ENCODE measurements at places on chromosomes 2 and 18. TPM values are rescaled to one million over a fixed set of nuclear protein-coding genes. Genes with fewer than 3 reads are reported as not detected.
A peak's percentile ranks its signal among the peaks of the same experiment; 100 is the strongest.

GRCh38 chr2:219099329-219099728, 38.6 kb upstream of the IHH start:
- no peak for DNase-seq

DNA sequence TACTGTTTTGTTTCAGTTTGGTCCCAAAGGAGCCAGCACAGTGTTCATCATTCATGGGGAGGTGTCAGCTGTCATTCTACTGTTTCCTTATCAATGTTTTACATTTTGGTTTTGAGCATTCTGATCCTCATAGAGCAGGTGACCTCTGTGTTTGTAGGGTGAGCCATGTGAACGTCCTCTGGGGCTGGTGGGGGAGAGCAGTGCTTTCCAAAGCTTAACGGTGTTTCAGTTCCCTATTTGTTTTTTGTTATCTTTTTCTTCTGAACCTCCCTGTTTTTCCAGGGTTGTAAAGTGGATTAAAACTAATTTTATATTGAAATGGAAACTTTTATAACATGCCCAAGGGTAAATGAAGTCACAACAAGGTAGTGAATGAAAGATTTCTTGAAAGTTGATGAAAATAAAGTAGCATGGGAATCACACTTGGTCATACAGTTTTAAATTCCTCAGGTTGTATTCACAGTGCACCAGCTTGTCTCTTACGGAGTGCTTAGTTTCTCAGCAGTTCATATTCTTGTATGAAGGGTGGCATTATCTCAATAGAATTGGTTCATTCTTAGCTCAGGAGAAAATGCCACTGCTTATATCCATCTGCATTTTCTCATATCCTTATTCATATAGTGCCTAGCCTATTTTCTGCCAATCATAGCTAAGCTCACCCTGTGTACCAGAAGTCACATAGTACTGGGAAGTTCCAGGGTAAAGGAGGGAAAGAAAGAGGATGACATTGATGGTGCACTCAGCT, 54.5 kb downstream of the MAP4K4 start:
- DNase-seq: no peak

The PAIP2B gene
- 8.0 TPM for total RNA-seq

GRCh38 chr2:192011196-192011595, 164.3 kb upstream of the CAVIN2 start:
- DNase-seq: no peak

DNA sequence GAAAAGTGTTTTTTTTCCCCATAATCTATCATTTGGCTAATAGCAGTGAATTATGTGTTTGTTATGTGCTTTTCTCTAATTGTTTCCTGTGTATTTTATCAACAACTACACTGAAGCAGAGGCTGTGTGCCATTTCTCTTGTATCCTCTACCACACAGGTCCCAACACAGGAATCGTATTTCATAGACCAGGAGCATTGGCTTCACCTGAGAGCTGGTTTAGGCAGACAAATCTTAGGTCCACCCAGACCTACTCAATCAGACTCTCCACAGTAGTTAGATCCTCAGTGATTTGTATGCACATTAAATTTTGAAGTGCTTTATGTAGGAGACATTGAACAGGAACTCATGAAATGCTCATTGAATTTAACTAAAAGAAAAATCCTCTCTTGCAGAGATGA, 109.2 kb downstream of the FSHR start:
- DNase-seq: no peak

The SPDYA gene
- 1.1 TPM for total RNA-seq

DNA sequence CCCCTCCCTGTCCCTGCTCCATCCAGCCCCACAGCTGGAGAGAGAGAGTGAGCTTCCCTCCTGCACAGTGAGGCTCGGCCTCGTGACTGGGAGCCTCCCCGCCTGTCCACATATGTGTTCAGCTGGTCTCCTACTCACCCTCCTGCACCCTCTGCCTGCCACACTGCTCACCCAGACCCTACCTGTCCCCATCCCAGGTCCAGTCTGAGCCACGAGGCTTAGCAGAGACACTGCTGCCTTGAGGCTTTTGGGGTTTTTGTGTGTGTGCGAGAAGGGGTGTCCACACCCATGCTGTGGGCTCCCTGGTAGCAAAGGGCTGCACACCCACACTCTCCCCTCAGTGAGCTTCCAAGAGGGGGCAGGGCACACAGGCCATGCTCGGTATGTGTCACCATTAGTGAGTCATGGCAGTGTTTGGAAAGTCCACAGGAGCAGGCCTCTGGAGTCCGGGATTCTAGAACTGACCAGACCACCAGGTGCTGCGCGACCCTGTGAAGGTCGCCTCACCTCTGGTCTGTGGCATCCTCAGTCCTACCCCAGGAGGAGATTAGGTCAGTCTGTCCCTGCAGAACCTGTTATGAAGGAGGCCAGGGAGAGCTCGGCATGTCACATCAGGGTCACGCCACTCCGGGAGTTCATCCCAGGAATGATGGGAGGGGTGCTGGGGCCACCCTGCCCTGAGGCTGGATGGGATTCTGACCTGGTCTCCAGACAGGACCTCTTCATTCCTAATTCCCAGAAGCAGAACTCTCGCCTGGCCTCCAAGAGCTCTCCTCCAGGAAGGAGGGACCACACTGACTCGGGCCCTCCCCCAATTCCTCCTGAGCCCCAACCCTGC, 39.9 kb upstream of the SMAD7 start:
- no peak for DNase-seq

GRCh38 chr2:159188449-159188848, 98.1 kb downstream of the WDSUB1 start:
- DNase-seq: no peak

DNA sequence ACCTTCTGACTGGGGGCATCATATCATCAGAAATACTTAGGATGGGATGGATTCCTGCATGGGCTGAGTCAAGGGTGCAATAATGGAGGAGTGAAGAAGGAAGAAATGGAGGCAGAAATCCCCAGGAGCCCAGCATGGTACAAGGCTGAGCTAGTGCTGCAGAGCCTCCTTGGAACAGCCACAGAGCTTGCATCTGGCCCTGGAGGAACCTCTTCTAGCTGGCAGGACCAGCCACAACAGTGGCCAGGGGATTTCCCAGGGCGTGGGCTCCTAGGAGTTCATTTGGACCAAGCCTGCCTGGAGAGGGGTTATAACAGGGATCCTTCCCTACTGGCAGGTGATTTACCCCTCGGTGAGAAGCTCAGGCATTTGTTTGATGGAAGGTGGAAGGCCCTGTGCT, 4.7 kb upstream of the IL37 start:
- DNase-seq: no peak

DNA sequence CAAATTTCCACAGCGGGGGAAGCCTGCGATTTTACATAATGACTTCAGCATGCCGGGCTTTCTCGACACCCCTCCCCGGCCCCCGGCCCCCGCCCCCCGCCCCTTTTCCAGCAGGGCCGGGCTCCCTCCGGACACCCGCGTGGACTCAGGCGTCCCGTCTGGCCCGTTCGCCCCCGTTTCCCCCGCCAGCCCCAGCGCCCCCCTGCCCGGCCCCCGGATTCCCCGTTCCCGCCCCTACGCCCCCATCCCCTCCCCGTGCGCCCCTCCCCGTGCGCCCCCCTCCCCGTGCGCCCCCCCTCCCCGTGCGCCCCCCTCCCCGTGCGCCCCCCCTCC, 456 bp upstream of the NFATC1 start:
- no peak for DNase-seq

DNA sequence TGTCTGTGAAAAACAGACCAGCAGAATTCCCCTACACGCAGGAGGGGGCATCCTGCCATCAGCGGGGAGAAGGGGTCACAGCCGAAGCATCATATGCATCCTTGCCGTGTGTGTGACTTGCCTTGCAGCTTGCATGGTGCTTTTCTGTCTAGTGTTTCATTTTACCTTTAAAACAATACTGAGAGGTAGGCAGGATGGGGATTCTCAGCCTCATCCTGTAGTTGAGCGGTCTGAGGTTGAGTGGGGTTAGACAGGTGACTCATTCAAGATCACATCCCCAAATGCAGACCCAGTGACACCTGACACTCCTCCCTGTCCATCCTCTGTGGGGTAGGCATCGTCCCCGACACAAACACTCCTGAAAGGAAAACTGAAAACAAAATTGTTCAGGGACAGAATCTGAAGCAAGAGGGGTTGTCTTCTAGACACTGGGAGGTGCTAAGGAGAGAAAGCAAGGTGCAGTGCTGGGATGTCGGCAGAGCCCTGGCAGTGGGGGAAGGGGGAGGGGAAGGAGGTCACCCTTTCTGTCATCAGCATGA, 7.9 kb downstream of the ARL4C start:
- no peak for DNase-seq

DNA sequence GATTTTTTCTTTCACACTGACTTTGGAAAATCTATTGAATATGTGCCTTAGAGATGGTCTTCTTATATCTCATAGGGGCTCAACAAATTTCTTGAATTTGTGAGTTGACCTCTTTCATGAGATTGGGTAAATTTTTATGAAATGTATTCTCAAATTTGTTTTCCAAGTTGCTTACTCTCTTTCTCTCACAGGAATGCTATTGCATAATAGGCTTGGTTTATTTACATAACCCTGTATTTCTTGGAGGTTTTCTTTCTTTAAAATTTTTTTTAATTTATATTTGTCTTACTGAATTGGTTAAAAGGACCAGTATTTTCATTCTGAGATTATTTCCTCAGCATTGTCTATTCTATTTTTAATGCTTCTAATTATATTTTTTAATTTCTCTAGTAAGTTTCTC, 917.1 kb downstream of the DPP10 start:
- DNase-seq: no peak

DNA sequence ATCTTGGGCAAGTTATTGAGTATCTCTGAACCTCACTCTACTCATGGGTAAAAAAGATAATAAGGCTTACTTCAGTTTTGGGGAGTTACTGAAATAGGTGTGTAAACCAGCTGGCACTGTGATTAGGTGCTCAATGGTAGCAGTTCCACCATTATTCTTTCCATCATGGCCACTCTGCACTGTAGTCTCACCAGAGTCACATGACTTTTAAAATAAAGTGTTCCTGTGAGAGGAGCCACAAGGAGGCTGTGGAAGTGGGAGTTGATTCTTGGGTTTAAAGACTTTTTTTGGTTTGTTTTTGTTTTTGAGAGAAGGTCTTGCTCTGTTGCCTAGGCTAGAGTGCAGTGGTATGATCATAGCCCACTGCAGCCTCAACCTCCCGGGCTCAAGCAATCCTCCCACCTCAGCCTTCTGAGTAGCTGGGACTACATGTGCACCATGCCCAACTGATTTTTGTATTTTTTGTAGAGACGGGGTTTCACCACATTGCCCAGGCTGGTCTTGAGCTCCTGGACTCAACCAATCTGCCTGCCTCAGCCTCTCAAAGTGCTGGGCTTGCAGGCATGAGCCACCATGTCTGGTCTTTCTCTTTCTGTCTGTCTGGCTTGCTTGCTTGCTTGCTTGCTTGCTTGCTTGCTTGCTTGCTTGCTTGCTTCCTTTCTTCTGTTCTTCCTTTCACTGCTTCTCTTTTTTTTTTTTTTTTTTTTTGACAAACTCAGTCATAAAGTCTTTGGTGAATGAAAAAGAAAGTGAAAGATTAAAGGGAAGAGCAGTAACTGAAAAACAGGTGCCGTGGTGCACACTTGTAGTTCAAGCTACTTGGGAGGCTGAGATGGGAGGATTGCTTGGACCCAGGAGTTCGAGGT, 21.2 kb upstream of the ACVR1 start:
- no peak for DNase-seq

The OXER1 gene
- total RNA-seq: 1.3 TPM

The SEPTIN10 gene
- total RNA-seq: 69.8 TPM

The PUM2 gene
- total RNA-seq: 119 TPM

- peak; percentile 72 for DNase-seq
Measured at GRCh38 chr18:25503567-25504081, 151.7 kb upstream of the ZNF521 start.

The SPOPL gene
- total RNA-seq: 38.0 TPM

GRCh38 chr2:85861180-85861579, 27.6 kb downstream of the ST3GAL5 start:
- DNase-seq: no peak

The RFTN2 gene
- total RNA-seq: 2.2 TPM

The LBX2 gene
- 0.99 TPM for total RNA-seq

DNA sequence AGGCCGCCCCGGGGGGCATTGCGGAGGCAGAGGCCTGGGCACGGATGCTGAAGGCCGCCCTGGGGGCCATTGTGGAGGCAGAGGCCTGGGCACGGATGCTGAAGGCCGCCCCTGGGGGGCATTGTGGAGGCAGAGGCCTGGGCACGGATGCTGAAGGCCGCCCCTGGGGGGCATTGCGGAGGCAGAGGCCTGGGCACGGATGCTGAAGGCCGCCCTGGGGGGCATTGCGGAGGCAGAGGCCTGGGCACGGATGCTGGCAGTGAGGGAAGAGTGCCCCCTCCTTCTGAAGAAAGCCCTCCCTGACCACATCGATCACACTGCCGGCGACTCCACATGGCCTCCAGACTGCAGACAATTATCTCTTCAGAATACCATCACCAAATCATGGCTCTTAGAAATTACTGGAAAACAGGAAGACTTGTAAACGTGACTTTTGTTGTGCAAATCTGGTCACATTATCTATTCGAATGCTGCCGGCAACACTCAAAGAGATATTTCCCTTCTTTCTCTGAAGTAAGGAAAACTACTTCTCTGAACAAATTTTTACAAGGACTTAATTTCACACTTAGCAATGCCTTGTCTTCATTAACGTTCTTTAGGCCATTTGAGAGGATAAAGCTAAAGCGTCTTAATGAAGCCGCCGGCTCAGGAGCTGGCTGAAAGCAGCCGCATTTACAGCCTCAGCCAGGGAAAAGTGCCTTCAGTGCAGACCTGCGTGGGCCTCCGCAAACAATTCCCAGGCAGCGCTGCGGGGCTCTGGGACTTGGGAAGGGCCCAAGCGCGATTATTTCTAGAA, 18.1 kb upstream of the SNTG2 start:
- no peak for DNase-seq

DNA sequence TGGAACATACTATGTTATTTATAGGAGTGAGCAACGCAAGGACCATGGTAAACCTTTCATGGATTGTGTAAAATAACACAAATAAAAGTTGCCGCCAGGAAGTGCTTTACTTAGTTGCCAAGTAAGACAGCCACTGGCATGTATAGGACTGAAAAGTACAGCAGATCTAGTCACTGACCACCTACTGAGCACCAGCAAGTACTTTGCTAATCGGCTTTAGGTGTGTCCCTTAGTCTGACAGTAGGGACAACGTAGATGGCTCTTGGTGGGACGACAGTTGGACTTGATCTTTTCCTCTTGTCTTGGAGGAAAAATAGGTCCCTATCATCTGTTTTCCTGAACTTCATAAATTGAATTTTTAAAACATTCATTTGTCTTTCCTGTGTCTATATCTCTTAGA, 13.6 kb upstream of the CXXC1 start:
- DNase-seq: no peak

DNA sequence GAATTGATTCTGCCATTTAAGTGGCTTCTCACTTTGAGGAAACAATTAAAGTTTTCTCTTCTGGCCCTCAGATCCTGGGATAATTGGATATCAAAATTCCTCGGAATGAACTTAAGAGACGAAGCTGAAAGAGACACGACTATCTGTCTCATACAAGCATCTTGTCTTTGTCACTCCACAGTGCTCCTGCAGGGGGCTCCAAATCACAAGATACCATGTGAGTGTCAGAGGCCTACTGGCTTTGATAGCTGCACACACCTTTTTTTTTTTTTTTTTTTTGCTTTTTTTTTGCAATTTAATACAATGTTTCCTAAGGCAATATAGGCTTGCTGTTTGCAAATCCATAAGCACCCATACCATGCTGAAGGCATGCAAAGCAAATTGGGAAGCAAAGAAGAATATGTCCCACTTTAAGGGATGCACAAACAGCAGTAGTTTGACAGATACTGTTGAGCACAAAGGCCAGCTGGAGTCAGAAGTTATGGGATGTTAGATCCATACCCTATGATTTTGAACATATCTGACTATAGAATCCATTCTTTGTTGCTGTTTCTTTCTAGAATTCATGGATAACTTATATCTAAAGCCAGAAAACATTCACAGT, 109.0 kb upstream of the CBLN2 start:
- peak; percentile 64 for DNase-seq

All from colonic mucosa (tissue), 4 donors.